B cell (primary cell): ENCODE measurements at places on chromosomes 3 and 15. TPM values are rescaled to one million over a fixed set of nuclear protein-coding genes. Genes with fewer than 3 reads are reported as not detected.

PSMD6 gene
- total RNA-seq = 63.4 and 64.7 TPM in 2 replicates

NOP10 gene
- total RNA-seq = 65.6 and 68.2 TPM in 2 replicates

OSBPL10 gene
- total RNA-seq = 310 and 317 TPM in 2 replicates

RPSA gene
- 1,418 and 1,460 TPM in 2 replicates for total RNA-seq

- H3K4me1 ChIP-seq = no peaks in the 10 kb centered on the region
- H3K27ac ChIP-seq = peak overlapping the region; percentile 54
- no peaks in the 10 kb centered on the region for H3K27me3 ChIP-seq
- no peak for DNase-seq
Measured at GRCh38 chr3:141294301-141294700, 62.7 kb downstream of the PXYLP1 start.

DNA sequence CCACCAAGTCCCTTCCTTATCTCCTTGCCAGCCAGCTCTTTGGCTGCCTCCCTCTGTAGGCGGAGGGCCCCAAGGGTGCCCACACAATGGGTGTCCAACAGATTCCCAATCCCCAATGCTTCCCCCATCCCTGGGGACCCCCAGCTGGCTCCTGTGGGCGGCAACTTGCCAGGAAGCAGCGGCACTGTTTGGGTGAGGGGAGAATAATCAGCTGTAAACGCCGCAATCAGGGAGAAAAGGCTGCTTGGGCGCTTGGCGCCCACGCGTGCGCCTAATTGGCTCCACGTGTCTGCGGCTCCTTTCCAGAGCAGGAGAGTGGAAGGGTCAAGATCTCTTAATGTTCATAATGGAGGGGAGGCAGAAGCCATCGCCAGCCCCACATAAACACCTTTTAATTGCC, 67.9 kb upstream of the TMEM115 start:
- DNase-seq = no peak
- no peak overlapping the region for H3K4me3 ChIP-seq
- no peaks in the 10 kb centered on the region for H3K36me3 ChIP-seq

RTP1 gene
- not detected in 2 replicates for total RNA-seq

NR2E3 gene
- not detected in 2 replicates for total RNA-seq

GLT8D1 gene
- total RNA-seq = 28.7 and 32.5 TPM in 2 replicates

SLC12A8 gene
- total RNA-seq = 0.57 and 0.95 TPM in 2 replicates

USF3 gene
- 38.9 and 40.7 TPM in 2 replicates for total RNA-seq

KLF15 gene
- 0.83 and 2.2 TPM in 2 replicates for total RNA-seq

- DNase-seq = peak; percentile 32
- H3K4me1 ChIP-seq = peaks cover 38% of the 10 kb centered on the region
- peak overlapping the region; percentile 100 for H3K4me3 ChIP-seq
- H3K27ac ChIP-seq = peak overlapping the region; percentile 95
- no peaks in the 10 kb centered on the region for H3K27me3 ChIP-seq
Measured at GRCh38 chr15:78873793-78874765, 1.4 kb downstream of the MORF4L1 start.

DNA sequence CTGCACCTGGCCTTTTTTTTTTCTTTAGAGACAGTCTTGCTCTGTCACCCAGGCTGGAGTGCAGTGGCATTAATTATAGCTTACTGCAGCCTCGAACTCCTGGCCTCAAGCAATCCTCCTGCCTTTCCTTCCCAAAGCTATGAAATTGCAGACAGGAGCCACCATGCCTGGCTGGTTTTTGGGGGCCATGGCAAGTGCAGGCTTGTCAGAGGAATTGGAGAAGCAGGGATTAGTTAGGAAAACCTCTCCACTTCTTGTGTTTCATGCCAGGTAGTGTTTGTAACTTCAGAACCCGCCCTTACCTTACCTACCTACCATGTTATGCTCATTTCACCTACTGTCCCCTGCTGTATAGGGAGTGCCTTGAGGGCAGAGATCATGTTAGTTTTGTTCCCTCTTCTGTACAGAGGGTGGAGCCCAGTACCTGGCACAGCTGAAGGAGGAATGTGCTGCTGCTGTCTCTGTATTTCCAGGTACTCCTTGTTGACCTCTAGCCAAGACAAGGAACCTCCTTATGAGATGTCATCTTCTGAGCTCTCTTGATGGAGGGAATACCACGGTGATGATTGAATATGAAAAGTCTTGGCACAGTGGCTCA, 43.8 kb downstream of the TRAK1 start:
- DNase-seq = no peak
- no peak overlapping the region for H3K4me3 ChIP-seq
- H3K27ac ChIP-seq = no peak overlapping the region

EPHA3 gene
- not detected in 2 replicates for total RNA-seq

RBM15B gene
- 29.5 and 30.5 TPM in 2 replicates for total RNA-seq

ACKR2 gene
- total RNA-seq = 1.1 and 1.7 TPM in 2 replicates

DNA sequence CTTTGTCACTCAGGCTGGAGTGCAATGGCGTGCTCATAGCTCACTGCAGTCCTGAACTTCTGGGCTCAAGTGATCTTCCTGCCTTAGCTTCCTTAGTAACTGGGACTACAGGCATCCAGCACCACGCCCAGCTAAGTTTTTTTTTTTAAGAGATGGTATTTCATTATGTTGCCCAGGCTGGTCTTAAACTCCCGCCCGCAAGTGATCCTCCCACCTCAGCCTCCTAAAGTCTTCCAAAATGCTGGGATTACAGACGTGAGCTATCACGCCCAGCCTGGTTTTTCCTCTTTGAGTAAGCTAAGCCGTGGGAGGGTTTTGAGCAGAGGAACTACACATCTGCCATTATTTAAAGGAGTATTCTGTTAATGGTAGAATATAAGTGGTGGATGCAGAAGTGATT, 7.4 kb upstream of the LRRFIP2 start:
- H3K27ac ChIP-seq = no peak overlapping the region
- H3K4me1 ChIP-seq = peaks cover 5% of the 10 kb centered on the region

GRCh38 chr15:78076231-78077052, 1.1 kb downstream of the TBC1D2B start:
- peak overlapping the region; percentile 76 for H3K4me3 ChIP-seq
- no peak for DNase-seq
- H3K4me1 ChIP-seq = peaks cover 17% of the 10 kb centered on the region
- no peak overlapping the region for H3K27ac ChIP-seq
- no peaks in the 10 kb centered on the region for H3K36me3 ChIP-seq

DNA sequence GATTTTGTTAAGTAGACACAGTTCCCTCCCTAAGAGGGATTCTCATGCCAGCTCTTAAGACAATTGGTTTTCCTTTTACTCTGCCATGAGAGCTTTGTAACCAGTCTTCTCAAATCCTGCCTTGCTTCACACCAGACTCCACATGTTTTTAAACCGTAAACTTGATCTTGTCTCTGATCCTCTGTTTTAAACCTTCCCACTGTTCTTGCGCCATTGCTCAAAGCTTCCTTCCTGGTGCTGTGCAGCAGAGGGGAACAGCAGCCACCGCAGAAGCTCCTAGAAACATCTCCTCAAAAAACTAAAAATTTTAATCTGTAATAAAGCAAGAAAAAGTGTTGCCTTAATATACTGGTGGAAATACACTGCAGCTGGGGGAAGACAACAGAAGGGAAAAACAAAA, 154.5 kb upstream of the SATB1 start:
- no peaks in the 10 kb centered on the region for H3K36me3 ChIP-seq

- H3K27ac ChIP-seq = no peak within 1 kb of the TSS
- H3K27me3 ChIP-seq = peaks cover 9% of the 10 kb centered on the region
- peak within 1 kb of the TSS; percentile 56 for H3K4me3 ChIP-seq
- H3K4me1 ChIP-seq = peaks cover 31% of the 10 kb centered on the region
Measured at GRCh38 chr3:38029400-38030125, at the start of gene PLCD1. Gene PLCD1 (minus strand): TSS chr3:38029642. CDS start chr3:38029539, 103 bp downstream.

DNA sequence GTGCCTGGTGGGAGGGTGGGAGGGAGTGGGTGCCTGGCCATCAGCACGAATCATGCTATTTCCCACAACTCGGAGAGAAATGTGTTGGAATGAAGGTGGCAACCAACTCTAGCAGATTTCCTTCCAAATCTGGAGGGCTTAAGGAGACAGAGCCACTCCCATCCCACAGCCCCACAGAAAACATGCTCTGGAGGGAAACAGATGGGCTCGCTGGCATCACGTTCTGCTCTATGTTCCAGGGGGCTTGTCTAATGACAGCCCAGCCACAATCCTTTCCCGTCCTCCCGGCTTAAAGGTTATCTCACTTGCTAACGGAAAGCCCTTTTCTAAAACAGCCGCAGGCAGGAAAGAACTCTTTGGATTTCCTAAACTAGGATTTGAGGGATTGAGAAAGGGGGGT, 65.3 kb downstream of the ADAMTS17 start:
- no peak overlapping the region for H3K27ac ChIP-seq
- no peaks in the 10 kb centered on the region for H3K36me3 ChIP-seq
- DNase-seq = no peak
- H3K27me3 ChIP-seq = no peaks in the 10 kb centered on the region

MASP1 gene
- total RNA-seq = not detected in 2 replicates

- no peaks in the 10 kb centered on the region for H3K36me3 ChIP-seq
- no peak overlapping the region for H3K27ac ChIP-seq
- H3K4me3 ChIP-seq = no peak overlapping the region
- H3K4me1 ChIP-seq = peaks cover 16% of the 10 kb centered on the region
Measured at GRCh38 chr15:77417602-77418001, 2.3 kb downstream of the PEAK1 start.

DNA sequence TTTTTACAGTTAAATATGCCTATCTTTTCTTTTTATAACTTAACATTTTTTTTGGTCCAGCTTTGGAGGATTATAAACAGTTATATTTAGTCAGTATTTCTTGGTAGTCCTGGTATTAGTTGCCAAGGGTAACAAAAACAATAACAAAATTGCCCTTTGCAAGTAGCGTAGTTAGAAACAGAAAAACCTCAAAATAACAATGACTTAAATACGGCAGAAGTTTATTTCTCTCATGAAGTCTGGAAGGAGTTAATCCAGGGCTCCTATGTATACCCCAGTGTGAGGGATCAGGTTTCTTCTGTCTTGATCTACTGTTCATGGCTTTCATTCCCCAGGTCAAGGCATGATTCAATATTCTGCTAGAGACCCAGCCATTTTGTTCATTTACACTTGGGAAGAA, 14.1 kb upstream of the MYH15 start:
- H3K27ac ChIP-seq = no peak overlapping the region
- no peak for DNase-seq
- peaks cover 2% of the 10 kb centered on the region for H3K4me1 ChIP-seq
- no peaks in the 10 kb centered on the region for H3K27me3 ChIP-seq
- H3K4me3 ChIP-seq = no peak overlapping the region
- H3K36me3 ChIP-seq = no peaks in the 10 kb centered on the region

UBAP1L gene
- 18.4 and 19.9 TPM in 2 replicates for total RNA-seq

UNC13C gene
- total RNA-seq = not detected in 2 replicates

CELF6 gene
- total RNA-seq = 4.3 and 5.3 TPM in 2 replicates

GRCh38 chr3:139670196-139670595, 7.6 kb downstream of the NMNAT3 start:
- H3K27me3 ChIP-seq = no peaks in the 10 kb centered on the region
- H3K36me3 ChIP-seq = no peaks in the 10 kb centered on the region
- DNase-seq = no peak
- H3K4me3 ChIP-seq = no peak overlapping the region

DNA sequence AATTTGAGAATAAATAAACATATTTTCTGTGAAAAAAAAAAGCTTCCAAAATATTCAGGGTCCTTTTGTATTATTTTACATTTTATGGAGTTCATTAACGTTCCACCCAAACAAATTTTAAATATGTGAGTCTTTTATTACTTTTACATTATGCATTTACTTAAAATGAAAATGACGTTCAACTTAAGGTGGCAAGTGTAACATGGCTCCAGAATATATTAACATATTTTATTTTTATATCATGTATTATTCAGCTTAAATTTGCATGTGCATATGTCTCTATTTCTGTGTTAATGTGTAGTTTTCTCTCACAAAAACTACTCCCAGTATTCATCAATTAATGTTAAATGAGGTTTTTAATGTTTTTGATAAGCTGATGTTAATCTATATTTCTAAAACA, 243.6 kb upstream of the CNTN3 start:
- H3K4me1 ChIP-seq = no peaks in the 10 kb centered on the region
- H3K4me3 ChIP-seq = no peak overlapping the region
- H3K36me3 ChIP-seq = no peaks in the 10 kb centered on the region
- DNase-seq = no peak
- H3K27me3 ChIP-seq = no peaks in the 10 kb centered on the region

CCR1 gene
- 0.79 and 1.1 TPM in 2 replicates for total RNA-seq

ABHD17C gene
- 1.9 and 2.8 TPM in 2 replicates for total RNA-seq

- H3K4me3 ChIP-seq = no peak overlapping the region
- H3K36me3 ChIP-seq = peaks cover 9% of the 10 kb centered on the region
- DNase-seq = no peak
- H3K4me1 ChIP-seq = peaks cover 9% of the 10 kb centered on the region
- no peaks in the 10 kb centered on the region for H3K27me3 ChIP-seq
Measured at GRCh38 chr15:40034186-40034946, 4.6 kb downstream of the SRP14 start.

TNNC1 gene
- 1.1 TPM in 1 of 2 replicates, not detected in the other for total RNA-seq
